ENCODE measurements at places on chromosomes 3 and 15. TPM values are rescaled to one million over a fixed set of nuclear protein-coding genes. Genes with fewer than 3 reads are reported as not detected.

DNA sequence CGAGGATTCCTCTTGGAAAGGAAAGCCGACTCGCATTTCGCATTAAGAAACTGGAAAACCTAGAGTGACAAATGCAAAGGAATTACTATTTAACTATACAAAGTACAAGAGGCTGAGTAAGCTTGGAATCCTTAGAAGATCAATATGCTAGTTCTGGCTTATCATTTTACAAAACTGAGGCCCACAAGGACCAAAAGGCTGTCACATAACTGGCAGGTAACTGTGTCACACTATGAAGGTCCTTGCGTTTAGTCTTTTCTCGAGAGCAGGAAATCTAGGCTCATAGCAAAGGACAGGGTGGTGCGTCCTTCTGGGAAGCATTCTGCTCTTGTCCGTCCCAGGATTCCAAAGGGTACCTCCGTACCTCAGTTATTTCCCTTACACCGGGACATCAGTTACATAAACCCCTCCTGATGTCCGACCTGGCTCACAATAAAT lies 629 bp downstream of the RPL24 start:
- DNase-seq: no peak

DNA sequence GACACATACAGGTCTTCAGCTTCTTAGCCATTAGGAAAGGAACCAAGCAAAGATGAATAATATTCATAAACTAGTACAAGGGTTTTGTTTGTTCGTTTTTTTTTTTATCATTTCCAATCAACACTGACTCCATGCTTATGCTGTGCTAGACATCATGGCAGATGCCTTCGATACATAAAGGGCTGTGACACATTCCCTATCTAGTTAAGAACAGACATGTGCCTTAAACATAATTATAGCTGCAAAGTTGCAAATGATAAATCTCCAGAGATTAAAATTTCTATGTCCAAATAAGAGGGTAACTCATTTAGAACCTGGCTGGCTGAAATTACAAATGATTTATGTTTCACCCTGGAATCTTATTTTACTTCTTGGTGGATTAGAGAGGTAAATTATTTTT lies 386.4 kb downstream of the LSAMP start:
- no peak for DNase-seq

DNA sequence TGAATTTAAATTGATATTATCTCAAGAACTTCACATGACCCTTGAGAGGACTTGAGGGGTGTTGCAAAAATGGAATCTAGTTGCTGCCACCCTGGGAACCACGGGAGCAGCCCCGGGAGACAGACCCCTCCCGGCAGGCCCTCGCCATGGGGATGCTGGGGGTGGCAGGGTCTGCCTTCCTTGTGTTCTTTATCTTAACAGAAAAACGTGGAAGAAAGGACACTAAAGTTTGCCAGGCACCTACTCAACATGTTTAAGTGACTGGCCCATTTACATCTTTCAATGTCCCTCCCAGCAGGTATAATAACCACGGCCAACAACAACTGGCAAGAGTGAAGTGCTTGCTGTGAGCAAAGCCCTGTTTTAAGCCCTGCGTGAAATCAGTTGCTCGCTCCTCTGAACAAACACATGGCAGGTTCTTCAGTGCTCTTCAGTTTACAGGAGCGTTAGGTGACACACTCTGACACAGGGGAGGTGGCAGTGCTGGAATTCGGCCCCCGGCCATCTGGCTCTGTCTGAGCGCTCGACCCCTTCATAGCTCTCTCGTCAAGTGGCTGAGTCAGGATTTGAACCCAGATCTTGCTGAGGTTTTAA lies 112.5 kb downstream of the ASB7 start:
- no peak for DNase-seq

DNA sequence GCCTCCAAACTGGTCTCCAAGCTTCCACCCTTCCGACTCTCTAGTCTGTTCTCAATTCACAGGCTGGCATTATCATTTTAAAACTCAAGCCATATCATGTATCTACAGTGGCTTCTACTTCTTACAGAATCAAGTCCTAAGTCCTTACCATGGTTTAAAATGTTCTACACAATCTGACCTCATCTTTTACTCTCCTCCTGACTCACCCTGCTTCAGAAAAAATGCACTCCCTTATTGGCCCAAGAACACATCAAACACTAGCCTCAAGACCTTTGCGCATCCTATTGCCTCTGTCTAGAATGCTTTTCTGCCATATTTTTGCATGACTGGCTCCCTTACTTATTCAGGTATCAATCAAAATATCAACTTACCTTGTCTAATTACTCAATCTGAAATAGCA lies 11.0 kb downstream of the MRPL3 start:
- no peak for DNase-seq

DNA sequence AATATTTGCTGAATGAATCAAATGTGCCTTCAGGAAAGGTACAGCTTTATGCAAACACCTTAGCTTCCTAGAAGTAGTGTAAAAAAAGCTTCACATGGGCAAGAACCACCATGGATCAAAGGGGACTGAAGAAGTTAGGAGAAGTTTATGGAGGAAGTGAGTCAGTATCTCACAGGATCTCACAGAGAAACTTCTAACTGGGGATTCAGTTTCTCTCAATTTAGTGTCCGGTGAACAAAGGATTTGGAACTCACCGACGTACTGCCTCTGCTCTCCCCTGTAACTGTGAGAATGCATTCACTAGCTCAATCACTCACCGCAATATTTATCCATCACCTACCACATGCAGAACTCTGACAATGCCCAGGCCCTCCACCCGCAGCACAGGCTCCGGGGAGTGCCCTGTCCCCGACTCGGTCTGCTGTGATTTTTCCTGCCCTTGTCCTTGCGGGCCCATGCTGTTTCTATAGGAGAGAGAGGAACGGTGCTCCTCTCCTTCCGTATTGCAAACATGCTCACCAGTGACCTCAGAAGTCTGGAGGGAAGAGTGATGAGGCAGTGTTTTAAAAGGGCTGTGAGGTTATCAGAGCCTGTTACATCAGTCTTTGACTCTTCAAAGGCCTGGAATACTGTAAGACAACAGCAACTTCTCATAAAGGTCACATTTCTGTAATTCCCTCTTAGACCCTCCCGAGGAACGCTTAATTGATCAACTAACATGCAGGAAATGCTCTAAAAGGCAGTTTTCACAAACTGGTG lies 222.5 kb upstream of the ICE2 start:
- no peak for DNase-seq

- no peak for DNase-seq
Observed at GRCh38 chr3:192933779-192934460, 16.3 kb upstream of the MB21D2 start.

DNA sequence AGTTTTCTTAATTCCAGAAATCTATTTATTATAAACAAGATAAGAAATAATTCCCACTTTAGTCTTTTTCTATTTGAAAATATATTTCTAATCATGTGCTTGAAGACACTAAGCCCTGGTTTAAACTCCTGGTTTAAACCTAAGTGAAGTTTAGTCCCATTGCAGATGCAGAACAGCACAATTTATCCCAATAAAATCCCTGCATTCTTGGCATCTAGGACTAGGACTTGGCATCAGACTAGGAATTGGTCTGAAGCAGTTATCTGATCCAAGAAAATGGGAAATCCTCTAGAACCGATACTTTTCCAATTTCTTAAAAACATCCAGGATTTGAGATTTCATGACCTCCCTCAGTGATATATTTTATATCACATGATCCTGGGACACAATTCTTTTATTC lies 168.8 kb upstream of the VEPH1 start:
- no peak for DNase-seq

- DNase-seq: peak; percentile 14
Observed at GRCh38 chr3:28476194-28476593, 127.6 kb upstream of the AZI2 start.

DNA sequence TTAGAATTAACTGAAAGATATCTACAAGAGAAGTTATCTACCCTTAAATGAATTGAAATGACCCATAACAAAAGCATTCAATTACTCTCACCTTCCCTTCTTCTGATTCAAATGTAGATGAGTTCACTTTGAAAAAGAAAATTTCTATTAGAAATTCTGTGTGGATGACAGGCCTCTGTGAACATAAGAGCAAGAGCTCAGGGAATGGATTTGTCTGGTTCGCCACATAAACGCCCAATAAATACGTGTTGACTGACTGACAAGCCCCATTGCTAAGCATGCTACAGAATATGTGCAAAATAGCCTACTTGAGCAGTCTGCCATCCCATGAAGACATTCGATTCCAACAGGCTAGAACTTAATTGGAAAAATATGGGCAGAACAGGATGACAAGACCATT lies 315.9 kb downstream of the MECOM start:
- DNase-seq: no peak

GRCh38 chr3:52062505-52062904 lies 6.1 kb upstream of the DUSP7 start:
- no peak for DNase-seq

GRCh38 chr3:191695815-191696153 lies 234.8 kb downstream of the PYDC2 start:
- no peak for DNase-seq

DNA sequence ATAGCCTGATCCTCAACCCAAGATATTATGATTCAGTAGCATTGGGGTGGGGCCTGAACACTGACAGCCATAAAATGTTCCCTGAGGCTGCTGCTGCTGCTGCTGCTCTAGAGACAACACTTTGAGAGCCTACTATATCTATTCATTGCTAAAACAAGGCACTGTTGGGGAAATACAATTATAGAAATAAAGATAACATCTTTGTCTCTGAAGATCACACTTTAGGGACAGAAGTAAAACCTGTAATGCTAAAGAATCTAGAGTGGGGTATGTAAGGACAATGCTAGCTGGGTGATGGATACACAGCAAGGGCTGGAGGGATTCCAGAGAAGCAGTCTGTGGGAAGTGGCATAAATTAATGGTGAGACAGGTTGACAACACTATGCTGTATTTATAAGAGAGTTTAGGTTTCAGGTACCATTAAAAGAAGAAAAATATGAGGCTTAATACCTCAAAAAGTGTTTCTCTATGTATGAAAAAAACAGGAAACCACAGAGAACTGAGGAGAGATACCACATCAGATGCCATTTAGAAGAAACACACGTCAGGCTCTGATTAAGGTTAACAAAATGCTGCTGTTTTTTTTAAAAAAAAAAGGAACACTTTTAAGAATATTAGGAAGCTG lies 115.9 kb downstream of the CBLB start:
- no peak for DNase-seq

GRCh38 chr3:64022451-64023186 lies 675 bp downstream of the PSMD6 start:
- DNase-seq: no peak

DNA sequence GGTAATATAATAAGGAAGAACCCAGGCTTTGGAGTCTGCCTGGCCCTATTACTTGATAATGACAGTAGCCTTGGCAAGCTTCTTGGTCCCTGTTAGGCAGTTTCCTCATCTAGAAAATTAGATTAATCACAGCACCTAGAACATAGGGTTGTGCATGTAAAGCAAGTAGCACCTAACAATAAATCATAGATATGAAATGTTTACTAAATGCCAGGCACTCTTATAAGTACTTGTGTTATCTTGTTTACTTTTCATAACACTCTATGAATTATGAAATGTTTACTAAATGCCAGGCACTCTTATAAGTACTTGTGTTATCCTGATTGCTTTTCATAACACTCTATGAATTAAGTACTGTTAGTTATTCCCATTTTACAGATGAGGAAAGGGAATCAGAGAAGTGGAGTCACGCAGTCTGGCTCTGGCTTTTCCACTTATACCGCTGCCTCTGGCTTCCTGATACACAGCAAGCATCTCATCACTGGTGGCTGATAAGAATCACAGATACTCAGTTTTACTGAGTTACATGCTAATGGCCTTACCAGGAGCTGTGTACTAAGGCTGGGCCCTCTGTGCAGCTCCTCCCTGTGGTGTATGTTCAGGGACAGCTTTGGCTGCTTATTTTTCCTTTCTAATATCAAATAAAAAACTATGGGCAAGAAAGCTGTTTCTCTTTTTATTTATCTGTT lies 123.4 kb downstream of the FEZF2 start:
- no peak for DNase-seq

DNA sequence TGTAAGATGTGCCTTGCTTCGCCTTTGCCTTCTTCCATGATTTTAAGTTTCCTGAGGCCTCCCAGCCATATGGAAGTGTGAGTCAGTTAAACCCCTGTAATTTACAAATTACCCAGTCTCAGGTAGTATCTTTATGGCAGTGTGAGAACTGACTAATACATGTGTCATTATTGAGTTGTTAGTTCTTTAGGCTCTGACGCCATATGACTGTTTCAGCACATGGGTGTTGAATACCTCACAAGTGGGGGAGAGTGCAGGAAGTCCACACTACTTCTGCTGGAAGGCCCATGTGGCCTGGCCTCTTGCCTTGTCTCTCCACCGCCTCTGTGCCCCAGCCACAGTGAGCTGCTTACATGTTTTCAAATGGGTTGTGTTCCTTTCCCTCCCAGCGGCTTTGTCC lies 28.5 kb downstream of the MFSD1 start:
- no peak for DNase-seq

- DNase-seq: no peak
Observed at GRCh38 chr15:99732751-99733267, 428 bp downstream of the LYSMD4 start.

GRCh38 chr15:23472678-23473077 lies 25.6 kb upstream of the GOLGA6L2 start:
- no peak for DNase-seq

DNA sequence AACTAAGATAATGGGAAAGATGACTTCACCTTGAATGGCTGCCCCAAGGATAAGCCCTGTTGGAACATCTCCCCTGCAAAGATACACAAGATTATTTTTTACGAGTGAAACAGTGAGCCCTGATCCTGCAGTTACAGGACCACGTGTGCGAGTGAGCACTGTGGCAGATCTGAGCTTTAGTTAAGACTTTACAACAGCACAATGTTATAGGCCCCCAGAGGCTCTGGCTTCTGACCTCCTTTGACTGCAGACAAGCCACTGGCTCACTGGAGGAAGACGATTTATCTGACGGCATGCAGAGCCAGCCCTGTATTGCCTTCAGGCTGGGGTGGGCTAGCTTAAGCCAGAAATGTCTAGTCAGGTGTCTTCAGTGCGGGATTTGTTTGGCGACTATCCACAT lies 174.4 kb downstream of the ARRDC4 start:
- no peak for DNase-seq

DNA sequence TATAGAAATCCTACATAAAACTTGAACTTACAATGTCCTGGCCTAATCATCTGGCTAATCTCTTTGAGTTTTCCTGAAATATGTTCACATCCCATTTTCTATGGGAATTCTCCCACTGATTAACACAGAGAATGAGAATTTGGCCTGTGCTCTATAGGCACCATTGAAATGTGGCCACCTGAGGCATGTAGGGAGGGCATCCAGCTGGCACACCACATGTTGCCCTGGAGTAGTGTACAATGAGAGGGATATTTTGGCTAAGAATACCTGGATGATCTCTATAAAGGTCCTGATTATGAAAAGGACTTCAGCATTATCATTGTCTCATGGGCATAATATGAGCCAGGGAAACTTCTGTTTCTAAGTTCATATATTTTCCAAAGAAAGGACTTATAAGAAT lies 324.0 kb downstream of the ZBTB20 start:
- no peak for DNase-seq

Gene DUSP7
- total RNA-seq: 20.2 TPM

Gene RPP14
- 9.1 TPM for total RNA-seq

Gene EFHB
- not detected for total RNA-seq

Gene DUOX1
- not detected for total RNA-seq

Gene ARGFX
- not detected for total RNA-seq

Gene RLBP1
- total RNA-seq: not detected

Gene PLSCR1
- total RNA-seq: 209 TPM

Gene SENP5
- total RNA-seq: 30.8 TPM

Gene PARP15
- 4.3 TPM for total RNA-seq

Gene GRIP2
- total RNA-seq: 0.06 TPM

Gene NOX5
- not detected for total RNA-seq

All from glomerular endothelial cell (primary cell).